IMR-90 (cell line): ENCODE measurements at places on chromosomes 5 and 9.

GRCh38 chr9:5578018-5578697, 50.7 kb upstream of the RIC1 start:
- peak; percentile 25 for DNase-seq

DNA sequence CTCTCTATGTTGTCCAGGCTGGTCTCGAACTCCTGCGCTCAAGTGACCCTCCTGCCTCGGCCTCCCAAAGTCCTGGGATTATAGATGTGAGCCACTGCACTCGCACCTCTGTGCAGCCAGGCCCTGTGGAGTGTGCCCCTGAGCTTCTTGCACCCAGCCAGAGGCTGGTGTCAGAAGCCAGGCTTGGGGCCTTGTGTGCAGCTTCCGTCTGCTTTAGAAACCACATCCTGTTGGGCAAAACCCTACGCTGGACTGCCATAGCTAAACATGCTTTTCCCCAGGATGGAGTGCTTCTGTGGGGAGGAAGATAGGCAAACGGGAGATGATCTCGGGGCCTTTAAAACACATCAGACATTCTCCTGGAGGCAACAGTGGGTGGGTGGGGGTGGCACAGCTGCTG, 40.1 kb downstream of the PRRT1B start:
- DNase-seq: peak; percentile 7

DNA sequence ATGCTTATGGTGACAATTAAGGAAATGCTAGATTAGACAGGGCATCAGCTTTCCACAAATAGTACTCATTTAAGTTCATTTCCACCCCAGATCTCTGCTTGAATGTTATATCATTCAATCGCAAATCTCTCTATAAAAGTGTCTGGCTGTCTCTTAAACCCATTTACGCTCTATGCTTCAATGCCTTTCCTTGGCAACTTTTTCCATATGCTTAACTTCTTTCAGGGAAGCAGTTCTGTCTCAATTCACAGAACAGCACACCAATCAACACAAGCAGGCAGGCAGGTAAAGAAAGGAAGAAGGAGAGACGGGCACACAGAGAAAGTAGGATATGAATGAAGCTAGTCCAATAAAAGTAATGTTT, 243.1 kb downstream of the DENND1A start:
- no peak for DNase-seq

GRCh38 chr5:103927739-103928138, 365.1 kb upstream of the NUDT12 start:
- no peak for DNase-seq

DNA sequence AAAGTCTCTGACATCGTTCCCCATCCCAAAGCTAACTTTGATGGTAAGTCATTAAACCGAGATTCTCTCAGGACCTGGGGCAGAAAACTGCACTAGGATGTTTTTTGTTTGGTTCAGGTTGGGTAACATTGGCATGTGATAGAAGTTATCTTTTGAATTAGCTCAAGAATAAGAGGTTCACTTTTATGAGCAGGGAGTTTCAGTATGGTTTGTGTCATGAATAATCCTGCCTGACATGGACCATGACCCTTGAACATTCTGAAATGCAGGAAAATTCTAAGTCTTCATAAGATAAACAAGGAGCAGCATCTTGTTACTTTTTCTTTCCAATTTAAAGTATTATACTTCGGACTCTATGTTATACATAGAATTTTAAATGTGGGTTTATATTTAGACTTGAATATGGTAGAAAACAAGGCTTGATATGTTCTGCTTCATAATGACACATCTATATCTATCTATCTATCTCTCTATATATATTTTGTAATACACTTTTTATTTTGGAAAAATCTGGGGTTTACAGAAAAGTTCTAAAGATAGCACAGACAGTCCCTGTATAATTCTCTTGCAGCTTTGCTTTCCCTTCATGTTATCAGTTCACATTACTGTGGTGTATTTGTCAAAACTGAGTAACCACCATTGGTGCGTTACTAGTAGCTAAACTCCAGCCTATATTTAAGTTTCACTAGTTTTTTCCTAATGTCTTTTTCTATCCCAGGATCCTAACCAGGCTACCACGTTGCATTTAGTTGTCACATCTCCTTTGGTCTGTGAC, 102.7 kb upstream of the TAF11L2 start:
- peak; percentile 40 for DNase-seq

- no peak for DNase-seq
Measured at GRCh38 chr5:61461926-61462325, 129.9 kb downstream of the ZSWIM6 start.
